ENCODE measurements at places on chromosomes 5 and 9. TPM values are rescaled to one million over a fixed set of nuclear protein-coding genes. Genes with fewer than 3 reads are reported as not detected.

- no peak for DNase-seq
Measured at GRCh38 chr5:115709585-115709984, 83.7 kb upstream of the TMED7 start.

DNA sequence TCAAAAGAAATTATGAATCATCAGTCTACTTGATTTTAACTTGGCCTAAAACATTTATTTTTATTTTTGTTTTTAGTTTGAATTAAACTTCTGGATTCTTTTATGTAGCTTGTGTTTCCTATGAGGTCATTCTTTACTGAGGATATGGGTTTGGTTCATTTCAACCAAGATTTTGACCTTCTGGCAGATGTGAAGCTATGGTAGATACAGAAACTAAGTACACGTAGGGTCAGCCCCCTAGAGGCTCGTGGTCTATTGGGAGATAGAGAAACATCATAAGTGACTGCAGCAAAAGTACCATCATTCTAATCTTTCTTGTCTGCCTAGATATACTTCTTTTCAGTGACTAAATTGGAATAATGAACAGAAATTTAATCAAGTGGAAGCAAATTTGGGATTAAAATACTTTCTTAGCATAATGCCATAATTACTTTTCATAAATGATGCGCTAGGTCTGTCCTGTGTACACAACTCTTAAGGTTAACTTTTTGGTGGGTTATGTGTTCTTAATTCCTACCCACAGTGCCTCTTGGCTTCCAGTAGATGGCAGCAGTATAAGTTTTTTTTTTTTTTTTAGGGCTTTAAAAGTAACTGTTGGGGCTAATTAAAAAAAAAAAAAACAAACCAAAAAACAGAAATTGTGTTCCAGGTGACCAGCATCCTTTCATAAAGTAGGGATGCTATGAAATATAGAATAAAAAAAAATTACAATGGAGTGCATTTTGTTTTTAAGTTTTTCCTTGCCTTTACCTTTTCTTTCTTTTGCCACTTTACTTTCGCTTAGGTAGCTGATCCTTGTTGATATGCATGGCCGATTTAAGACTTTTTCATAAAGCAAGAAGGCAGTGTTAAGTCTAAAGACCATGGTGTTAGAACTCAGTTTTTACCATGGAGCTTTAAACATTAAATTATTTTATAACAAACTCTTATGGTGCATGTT lies 49.9 kb downstream of the LRRTM2 start:
- DNase-seq: no peak

The LRRC70 gene
- total RNA-seq: 0.47 TPM

The ZFP2 gene
- total RNA-seq: 0.67 TPM

The SLC34A3 gene
- total RNA-seq: not detected

The FAM174A gene
- 3.2 TPM for total RNA-seq

Measured in activated CD4-positive, alpha-beta T cell treated with anti-CD3 and anti-CD28 coated beads, Interleukin-2, amount 10 ng/mL, durations not matched to agents 7 days and 5 days (primary cell).